Occipital lobe (tissue), 3 donors: ENCODE measurements at places on chromosomes 7 and 10.

GRCh38 chr7:130071701-130072622 is 1.6 kb downstream of the KLHDC10 start:
- DNase-seq, result peak; percentile 44

GRCh38 chr7:117072620-117073118 is 119.4 kb downstream of the ST7 start:
- DNase-seq, result peak; percentile 43

GRCh38 chr10:37675449-37675848 is 182.0 kb downstream of the ZNF248 start:
- no peak for DNase-seq

GRCh38 chr7:68414631-68415425 is 1183.4 kb upstream of the AUTS2 start:
- no peak for DNase-seq

- DNase-seq, result no peak
Observed at GRCh38 chr7:47034180-47034579, 547.7 kb downstream of the TNS3 start.

DNA sequence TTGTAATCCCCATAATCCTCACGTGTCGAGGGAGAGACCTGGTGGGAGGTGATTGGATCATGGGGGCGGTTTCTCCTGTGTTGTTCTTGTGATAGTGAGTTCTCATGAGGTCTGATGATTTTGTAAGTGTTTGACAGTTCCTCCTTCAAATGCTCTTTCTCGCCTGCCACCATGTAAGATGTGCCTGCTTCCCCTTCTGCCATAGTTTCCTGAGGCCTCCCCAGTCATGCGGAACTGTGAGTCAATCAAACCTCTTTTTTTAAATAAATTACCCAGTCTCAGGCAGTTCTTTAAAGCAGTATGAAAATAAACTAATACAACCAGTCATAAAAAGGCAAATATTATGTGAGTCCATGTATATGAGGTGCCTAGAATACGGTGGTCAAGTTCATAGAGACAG is 87.5 kb downstream of the FRMD4A start:
- no peak for DNase-seq
